ENCODE measurements at places on chromosomes 3 and 15. TPM values are rescaled to one million over a fixed set of nuclear protein-coding genes. Genes with fewer than 3 reads are reported as not detected.

The CTXN2 gene
- total RNA-seq: not detected

The GPR62 gene
- total RNA-seq: 0.94 TPM

The PPARG gene
- 347 TPM for total RNA-seq

The KNL1 gene
- 2.0 TPM for total RNA-seq

The CKMT1A gene
- total RNA-seq: not detected

The UNC13C gene
- 0.44 TPM for total RNA-seq

The POLR2M gene
- 150 TPM for total RNA-seq
